GDM1 (cell line): ENCODE measurements at places on chromosomes 3 and 15.

GRCh38 chr3:127789051-127789450 is 33.3 kb downstream of the MGLL start:
- no peak for DNase-seq

GRCh38 chr15:38557921-38558320 is 6.7 kb downstream of the RASGRP1 start:
- no peak for DNase-seq

- no peak for DNase-seq
These were observed 74.8 kb upstream of the NAALADL2 start for GRCh38 chr3:174784206-174784934.

DNA sequence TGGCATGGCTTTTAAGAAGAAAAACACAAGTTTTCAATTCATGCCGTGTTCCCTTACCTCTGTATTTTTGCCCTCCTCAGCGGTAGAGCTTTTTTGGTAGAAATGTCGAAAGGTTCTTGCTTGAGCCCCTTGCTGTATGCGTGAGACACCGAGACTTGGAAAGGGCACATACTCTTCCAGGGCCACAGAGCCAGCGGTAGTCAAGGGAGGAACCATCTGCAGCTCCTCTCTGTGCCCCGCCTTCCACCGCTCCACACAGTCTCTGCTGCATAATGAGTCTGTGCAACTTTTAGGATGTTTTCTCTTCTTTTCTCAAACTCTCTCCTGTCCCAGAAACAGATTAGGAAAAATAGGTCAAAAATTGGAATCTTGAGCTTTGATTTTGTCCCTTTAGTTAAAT is 77.5 kb downstream of the LPP start:
- no peak for DNase-seq

GRCh38 chr15:33737687-33738601 is 230.4 kb upstream of the CHRM5 start:
- no peak for DNase-seq

- peak; percentile 61 for DNase-seq
These were observed 514.3 kb upstream of the PPP2R3A start for GRCh38 chr3:135451037-135451785.

DNA sequence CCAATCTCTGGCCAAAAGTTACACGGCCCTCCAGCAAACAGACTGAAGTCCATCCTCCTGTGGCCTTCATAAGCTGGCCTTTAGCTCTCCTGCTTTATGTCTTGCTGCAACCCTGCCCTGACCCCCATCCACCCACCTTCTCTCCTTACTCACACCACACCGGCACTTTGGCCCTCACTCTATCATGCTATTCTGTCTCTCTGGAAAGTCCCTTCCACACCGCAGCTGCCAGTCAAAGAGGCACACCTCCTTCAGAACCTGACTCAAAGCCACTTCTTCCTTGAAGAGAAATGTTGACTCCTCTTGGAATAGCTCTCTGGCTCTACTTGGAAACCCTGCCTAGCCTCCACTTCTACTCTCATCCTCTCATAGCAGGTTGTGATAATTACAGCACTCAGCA is 4.5 kb downstream of the GPR156 start:
- no peak for DNase-seq

DNA sequence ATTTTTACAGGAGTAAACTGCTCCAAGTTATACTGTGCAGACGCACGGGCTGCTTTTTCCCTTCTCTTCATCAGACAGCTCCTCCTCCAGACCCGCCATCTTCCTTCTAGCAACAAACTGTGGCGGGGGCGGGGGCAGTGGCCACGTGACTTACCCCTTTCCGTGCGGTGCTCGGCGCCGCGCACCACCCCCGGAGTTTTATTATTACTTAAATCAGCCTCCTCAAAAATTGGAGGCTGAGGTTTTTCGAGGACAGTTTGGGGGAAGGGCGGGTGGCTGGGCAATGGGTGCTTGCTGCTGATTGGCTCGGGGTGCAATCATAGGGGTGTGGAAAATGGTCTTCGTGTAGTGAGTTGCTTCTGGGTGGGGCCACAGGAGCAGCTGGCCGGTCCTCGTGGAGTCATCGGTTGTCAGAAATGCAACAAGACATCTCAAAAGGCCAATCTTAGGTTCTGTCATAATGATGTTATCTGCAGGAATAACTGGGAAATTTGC is 77.1 kb upstream of the MFGE8 start:
- no peak for DNase-seq

- no peak for DNase-seq
These were observed 73.9 kb downstream of the BOC start for GRCh38 chr3:113285226-113285625.

- DNase-seq = no peak
These were observed 25.0 kb downstream of the SLC12A8 start for GRCh38 chr3:125187599-125187910.

- DNase-seq = no peak
These were observed 48.8 kb downstream of the BLM start for GRCh38 chr15:90765966-90766365.

DNA sequence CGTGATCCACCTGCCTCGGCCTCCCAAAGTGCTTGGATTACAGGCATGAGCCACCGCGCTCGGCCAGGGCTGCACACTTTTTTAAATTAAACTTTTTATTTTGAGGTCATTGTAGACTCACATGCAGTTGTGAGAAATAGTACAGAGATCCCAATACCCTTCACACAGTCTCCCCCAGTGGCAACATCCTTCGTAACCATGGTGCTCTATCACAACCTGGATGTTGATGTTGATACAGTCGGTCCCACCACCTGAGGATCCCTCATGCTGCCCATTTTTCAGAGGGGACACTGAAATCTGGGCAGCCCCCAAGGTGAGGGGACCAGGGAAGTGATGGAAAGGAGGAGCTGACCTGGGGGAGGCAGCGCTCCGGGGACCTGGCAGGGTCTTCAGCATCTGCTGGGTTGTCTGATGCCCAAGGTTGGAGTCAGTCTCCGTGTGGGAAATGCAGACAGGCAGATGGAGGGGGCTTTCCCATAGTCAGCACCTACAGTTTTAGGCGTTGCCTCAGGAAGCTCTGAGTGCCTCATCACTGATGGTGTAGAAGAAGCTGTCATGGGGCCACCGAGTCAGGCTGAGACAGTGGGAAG is 17.1 kb downstream of the FAH start:
- no peak for DNase-seq

DNA sequence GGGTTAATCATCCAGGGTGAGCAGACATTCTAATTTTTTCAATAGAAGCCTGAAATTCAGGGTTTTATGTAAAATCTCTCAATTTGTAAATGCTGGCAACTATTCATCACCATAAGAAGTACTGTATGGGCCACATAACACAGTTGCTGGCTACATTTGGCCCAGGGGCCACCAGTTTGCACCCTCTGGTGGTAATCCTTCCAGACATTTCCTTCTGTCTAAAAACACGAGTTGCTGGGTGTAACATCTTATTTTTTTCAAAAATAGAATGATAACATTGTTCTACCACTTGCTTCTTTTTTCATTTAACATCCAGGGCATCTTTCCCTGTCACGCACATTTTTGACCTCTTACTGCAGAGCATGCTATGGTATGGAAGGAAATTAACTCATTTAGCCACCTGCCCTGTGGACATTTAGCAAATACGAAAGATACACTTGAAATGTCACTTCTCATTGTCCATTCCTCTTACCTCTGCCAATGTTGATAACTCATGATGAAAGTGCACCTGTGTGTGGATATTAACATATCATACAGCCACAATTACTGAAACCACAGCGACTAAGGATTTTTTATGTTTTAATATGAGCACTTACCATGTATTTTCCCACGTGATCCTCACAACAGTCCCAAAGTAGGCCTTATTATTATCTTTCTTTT is 117.5 kb upstream of the ARHGEF3 start:
- no peak for DNase-seq

- DNase-seq = no peak
These were observed 40.8 kb upstream of the PRR23E start for GRCh38 chr3:127151992-127152650.

DNA sequence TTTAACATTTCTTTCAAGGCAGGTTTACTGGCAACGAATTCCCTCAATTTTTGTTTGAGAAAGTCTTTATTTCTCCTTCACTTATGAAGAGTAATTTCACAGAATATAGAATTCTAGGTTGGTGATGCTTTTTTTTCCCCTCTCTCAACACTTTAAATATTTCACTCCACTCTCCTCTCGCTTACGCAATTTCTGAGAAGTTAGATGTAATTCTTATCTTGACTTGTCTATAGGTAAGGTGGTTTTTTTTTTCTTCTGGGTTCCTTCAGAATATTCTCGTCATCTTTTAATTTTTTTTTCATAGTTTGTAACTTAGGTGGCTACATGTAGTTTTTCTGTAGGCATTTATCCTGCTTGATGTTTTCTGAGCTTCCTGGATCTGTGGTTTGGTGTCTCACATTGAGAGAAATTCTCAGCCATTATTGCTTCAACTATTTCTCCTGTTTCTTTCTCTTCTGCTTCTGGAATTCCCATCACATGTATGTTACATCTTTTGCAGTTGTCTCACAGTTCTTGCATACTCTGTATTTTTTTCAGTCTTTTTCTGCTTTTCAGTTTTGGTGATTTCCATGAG is 189.4 kb upstream of the GOLGA6L4 start:
- no peak for DNase-seq
